ENCODE measurements at places on chromosomes 7 and 10.
A peak's percentile ranks its signal among the peaks of the same experiment; 100 is the strongest.

DNA sequence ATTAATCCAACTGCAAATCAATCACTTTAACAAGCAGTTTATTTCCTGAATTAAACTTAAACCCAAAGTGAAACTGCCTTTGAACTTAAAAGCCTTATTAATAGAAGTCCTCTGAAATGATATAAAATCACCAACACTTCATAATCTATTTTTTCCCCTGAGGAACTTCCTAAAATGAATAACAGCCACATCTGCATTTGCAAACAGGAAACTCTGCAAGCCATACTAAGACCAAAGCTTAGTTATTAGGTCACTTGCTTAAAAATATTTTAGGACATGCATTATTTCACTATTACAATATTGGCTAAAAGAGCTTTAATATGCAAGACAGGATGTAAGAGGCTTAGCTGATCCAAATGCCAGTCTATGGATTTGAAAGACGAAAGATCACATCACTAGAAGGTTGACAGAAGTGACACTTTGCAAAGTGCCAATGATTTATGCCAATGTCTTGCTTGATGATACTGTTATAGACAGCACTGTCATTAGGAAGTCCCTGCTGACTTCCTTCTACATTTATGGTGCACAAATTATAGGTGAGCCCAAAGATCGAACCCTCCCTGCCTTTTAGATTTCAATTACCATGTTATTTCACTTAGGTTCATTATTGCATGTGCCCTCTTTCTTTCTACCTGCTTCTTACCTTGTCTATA lies 99.9 kb upstream of the SKAP2 start:
- DNase-seq: no peak

DNA sequence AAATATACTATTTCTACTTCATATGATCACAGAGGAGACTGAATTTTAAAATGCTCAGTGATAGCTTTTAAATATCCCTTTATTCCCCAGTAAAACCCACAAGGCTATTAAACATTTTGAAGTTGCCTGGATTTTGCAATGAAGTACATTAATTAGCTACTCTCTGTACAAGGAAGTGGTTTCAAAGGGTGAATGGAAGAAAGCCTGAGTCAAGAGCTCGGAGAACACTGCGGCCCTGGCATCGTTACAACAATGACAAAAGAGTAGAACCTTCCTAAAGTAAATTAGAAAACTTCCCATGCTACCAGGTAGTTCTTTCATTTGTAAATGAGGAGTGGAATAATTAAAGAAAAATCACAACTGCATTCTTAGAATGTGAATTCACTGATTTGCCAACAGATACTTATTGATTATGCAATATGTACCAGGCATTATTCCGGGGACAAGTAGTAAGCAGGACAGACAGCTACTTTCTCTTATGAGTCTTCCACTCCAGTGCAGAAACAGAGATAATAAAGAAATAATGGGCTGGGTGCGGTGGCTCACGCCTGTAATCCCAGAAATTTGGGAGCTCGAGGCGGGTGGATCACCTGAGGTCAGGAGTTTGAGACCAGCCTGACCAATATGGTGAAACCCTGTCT lies 63.0 kb downstream of the ZNF22 start:
- peak; percentile 67 for DNase-seq

GRCh38 chr10:72449941-72450441 lies 95.3 kb upstream of the DNAJB12 start:
- no peak for DNase-seq

DNA sequence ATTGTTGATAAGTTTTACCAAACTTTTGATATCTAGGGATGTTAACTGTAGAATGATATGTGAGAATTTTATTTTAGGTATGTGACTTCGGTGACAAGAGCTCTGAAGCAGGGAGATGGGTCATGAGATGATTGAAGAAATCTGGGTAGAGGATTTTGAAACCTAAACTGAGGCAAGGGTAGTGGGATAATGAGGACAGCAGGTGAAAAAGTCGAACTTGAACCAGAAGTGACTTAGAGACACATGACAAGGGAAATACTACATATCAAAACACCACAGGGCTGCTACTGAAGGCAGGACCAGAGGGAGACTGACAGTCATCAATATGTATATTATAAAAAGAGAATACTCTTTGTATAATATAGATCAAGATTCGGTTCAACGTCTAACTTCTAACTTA lies 113.2 kb downstream of the WDFY4 start:
- no peak for DNase-seq

GRCh38 chr10:29691564-29692072 lies 56.8 kb upstream of the SVIL start:
- peak; percentile 74 for DNase-seq

DNA sequence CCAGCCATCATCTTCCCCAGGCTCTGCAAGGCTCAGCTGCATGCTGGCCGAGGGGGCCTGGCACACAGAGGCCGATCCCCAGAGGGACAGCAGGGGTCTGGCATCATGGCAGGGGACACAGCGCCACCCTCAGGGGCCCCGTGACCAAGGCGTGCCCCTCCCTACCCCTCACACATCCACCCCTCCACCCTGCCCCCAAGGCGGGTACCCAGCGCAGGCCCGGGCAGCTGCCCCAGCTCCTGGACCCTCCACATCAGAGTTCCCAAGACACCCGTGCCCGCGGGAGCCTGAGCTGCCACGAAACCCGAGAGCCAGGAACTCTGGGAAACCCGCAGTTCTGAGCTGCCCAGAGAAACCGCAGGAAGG lies 46.5 kb upstream of the TNRC18 start:
- DNase-seq: no peak

GRCh38 chr7:14381306-14381705 lies 391.8 kb upstream of the ETV1 start:
- DNase-seq: peak; percentile 34

DNA sequence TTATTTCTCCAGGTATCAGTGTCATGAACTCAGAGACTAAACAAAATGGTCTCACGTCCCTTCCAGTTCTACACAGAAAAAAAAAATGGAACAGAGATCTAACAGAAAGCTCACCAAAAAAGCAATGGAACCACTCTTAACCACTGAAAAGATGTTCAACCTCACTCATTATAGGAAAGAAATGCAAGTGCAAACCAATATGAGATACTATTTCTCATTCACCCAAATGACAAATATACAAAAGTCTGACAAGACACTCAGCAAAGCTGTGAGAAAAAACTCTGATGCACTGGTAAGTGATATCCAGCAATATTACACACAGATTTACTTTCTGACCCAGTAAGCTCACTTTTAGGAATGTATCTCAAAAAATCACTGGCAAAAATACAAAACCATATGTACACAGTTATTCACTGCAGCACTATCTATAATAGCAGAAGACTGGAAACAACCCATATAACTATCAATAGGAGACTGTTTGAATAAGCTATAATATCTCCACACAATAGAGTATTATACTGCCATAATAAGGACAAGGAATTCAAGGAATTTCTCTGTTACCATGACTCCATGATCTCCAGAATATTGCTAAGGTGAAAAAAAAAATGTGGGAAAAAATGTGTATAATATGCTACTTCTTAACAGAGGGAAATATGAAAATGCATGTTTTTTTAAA lies 36.6 kb downstream of the ABI1 start:
- no peak for DNase-seq

DNA sequence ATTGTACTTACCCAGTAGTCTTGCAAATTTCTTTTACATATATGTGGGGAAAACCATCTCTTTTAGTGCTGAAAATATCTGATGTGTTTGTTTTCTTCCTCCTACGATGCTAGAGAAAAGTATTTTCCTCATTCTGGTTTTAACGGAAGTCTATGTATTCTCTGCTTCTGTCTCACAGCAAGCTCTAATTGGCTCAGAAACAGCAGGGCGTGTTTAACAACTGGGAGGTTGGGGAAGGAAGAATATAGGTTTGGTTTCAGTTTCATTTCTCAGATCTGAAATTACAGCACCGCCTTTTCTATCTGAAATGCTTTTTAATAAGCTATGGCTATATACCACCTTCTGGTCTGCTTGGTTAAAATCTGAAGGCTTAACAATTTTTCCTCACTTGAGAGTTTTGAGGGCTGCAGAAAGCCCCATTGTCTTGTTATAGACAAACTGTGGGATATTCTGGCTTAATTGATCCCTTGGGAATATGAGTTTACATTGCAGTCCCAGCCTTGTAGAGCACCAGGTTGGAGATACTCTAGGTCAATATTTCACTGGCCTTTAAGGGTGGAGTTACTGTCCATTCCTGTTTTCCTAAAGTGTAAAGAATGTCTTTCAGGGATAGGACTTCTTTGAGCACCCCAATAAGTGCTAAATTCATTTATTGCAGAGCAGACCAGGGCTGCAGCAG lies at the start of gene SAMD9:
Gene SAMD9 (minus strand): TSS at position 128 of the 679 bp plus-strand sequence. CDS start 11,882 bp downstream, outside the sequence.
- peak; percentile 86 for DNase-seq

DNA sequence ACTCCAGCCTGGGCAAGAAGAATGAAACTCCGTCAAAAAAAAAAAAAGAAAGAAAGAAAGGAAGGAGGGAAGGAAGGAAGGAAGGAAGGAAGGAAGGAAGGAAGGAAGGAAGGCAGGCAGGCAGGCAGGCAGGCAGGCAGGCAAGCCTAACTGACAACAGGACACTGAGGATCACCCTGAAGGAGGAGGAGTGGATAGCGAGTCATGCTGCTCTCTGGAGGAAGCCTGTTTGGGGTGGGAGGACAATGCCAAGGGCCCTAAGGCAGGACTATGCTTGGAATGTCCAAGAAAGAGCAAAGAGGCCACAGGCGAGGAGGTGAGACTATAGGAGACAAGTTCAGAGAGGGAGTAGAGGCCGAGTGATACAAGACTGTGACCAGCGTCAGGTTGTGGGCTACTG lies 107.0 kb upstream of the PARD3 start:
- peak; percentile 31 for DNase-seq

DNA sequence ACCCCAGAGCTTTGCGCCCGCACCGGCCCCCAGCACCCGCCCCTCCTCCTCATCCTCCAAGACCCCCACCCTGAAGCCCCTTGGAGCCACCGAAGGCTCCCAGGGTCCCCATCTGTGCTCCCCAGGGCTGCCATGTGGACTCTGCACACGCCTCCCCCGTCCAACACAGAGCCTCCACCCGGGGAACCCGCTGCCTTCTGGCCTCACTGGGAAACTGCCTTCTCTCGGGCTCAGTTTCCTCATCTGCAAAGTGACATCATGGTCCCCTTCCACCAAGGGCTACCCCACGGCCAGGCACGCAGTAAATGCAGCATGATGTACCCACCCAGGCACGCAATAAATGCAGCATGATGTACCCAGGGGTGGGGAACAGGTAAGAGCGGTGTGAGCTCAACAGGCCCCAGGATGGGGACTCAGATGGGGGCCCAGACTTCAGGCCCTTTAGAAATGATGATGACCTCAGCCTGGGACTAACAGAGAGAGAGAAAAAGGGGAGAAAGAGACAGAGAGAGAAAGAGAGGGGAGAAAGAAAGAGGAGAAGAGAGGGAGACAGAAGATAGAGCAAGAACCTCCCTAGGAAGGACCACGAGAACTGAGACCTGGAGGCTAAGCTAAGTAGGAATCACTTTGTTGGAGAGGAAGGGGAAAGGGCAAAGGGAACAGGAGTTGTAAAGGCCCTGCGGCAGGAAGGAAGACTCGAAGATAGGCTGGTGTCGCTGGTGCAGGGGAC lies 2.5 kb upstream of the MICALL2 start:
- DNase-seq: no peak

- DNase-seq: peak; percentile 61
Measured at GRCh38 chr10:88800152-88801125, 2.1 kb upstream of the LIPM start.

DNA sequence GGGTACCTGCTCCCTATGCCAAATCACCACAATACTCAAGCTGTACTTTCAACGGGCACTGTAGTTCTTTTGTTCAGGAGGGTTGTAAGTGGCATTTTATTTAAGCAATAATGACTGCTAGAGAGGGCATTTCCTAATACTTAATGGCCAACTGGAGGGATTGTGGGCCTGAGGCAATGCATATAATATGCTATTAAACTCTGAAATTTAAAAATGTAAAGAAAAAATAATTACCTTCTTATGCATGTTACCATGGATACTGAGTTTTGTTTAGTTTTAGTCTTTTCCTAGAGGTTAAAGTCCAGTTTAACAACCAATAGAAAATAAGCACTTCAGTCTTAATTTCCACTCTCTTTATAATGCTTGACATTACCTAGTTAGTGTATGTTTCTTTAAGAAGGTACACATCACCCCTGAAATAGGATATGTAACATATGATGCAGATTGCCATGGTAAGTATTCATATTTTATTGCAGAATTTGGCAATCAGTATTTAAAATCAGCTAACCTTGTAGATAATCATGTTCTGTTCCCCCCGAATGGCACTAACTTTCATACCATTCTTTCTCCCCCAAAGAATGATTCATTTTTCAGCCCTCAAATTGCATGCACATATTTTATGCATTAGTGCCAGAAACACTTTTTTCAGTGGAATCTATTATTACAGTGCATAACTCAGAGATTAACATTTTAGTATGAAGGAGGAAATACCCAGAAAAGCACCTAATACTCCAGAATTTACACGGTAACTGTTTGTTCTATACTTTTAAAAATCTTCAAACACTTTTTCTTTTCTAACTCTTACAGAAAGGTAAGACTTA lies 90.3 kb upstream of the ZNF438 start:
- no peak for DNase-seq

GRCh38 chr7:148256433-148256832 lies 334.1 kb upstream of the C7orf33 start:
- no peak for DNase-seq

DNA sequence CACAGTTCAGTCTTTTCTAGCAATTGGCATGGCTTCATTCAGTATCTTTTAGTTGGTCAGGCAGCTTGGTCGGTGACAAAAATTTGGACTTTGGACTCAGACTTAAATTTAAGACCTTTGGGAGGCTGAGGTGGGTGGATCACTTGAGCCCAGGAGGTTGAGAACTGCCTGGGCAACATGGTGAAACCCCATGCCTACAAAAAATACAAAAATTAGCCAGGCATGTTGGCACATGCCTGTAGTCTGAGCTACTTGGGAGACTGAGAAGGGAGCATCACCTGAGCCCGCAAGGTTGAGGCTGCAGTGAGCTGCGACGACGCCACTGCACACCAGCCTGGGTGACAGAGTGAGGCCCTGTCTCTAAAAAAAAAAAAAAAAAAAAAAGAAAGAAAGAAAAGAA lies 19.5 kb upstream of the ITPRID1 start:
- peak; percentile 53 for DNase-seq

DNA sequence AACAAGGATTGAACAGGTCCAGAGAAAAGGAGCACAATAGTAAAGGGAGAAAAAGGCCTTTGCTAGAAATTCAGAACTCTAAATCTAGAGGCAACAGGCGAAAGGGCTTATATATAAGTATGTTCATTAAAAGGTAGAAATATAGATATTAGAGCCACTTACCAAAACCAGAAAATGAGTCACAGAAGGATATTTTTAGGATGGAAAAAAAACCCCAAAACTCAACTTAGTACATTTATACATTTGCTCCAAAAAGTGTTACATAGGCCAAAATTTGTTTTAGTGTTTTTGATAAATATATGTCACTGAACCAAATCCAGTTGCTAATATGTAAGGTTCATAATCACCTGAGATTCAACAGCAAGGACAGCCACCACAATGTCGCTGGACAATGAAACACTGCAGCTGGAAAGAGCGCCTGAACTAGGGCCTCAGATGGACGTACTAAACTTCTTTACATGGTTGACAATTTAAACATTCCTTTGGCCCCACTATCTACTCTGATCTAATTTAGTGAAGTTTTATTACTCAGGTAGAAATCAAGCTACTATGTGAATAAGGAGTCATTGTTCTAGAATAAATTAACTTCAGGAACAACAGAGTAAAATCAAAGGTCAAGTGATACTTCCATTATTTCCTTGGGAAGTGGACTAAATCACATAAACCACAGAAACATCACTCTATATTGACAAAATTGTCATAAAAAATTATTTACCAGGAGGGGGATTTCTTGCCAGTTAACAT lies 10.9 kb downstream of the FAM3C start:
- no peak for DNase-seq

All from bronchial epithelial cell (primary cell).